GM12891 (cell line): ENCODE measurements at places on chromosomes 4 and X.

DNA sequence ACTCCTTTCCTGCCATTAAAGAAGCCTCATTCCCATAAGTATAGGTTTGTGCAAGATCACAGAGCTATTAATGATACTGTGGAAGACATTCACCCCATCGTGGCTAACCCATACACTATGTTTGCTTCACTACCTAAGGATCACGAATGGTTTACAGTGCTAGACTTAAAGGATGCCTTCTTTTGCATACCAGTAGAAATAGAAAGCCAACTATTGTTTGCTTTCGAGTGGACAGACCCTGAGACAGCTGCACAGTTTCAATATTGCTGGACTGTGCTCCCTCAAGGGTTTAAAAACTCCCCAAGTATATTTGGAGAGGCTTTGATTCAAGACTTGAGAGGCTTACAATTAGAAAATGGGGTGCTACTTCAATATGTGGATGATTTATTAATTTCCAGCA lies 16.0 kb upstream of the PAPSS1 start:
- no peak for DNase-seq

- DNase-seq, result peak; percentile 27
Measured at GRCh38 chr4:121822796-121823504, 733 bp downstream of the CCNA2 start.

GRCh38 chr4:127846061-127846460 lies 34.6 kb upstream of the PLK4 start:
- DNase-seq, result no peak

DNA sequence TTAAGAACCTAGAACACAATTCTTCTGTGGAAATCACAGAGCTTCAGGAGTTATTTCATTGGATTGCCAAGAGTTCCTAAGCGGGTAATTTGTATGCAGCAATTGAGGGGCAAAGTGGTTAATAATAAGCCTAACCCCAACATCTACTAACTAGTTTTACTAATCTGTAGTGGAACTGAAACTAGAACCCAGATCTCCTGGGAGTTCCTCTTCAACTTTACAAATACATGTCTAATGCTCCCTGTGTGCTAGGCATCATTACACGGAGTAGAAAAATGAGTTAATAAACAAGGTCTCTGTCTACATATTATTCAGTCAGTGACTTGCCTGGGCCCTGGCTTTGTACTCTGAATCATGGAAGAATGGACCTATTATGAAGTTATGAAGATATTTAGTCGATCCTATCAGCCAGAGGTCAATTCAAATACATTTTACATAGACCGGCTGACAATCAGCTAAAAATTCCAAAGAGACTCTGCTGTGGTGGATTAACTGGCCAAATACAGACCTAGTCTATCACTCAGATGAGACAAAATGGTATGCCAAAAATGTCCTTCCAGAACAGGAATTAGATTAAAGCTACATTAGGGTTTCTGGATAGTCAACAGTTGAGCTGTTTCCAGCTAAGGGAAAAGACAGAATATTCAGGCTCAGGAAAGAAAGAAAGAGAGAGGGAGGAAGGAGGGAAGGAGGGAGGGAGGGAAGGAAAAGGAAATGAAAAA lies 326.0 kb downstream of the FBXW7 start:
- DNase-seq, result no peak

DNA sequence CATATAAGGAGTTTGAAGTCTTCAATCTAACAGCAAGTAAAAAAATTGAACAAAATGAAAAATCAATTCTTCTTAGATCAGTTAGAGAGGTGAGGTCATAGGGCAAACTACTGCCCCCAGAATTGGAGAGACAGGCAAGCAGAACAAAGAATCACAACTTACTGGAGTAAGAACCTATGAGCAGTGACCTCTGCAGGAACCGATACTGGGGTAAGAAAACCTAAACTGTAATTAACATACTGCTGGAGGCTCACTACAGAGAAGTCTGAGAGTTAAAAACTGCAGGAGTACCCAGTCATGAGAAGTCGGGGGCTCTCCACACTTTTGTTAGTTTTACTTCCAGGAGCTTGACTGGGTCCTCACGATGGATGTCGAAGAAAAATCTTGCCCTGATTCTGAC lies 16.0 kb downstream of the CLDN22 start:
- no peak for DNase-seq

- DNase-seq, result no peak
Measured at GRCh38 chr4:1043651-1044468, 32.4 kb downstream of the FGFRL1 start.

- no peak for DNase-seq
Measured at GRCh38 chrX:29952016-29952415, 263.3 kb upstream of the MAGEB2 start.

GRCh38 chrX:123801901-123802300 lies 58.0 kb upstream of the XIAP start:
- no peak for DNase-seq

DNA sequence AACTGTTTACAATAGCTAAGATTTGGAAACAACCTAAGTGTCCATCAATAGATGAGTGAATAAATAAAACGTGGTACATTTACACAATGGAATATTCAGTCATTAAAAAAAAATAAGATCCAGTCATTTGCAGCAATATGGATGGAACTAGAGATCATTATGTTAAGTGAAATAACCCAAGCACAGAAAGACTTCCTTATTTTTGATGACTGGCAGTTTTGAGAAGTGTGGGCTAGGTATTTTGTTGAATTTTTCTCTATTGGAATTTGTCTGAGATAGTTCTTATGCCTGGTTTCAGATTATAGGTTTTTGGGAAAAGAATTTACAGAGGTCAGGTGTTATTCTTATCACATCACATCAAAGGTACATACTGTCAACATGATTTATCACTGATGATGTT lies 293.8 kb upstream of the ARSJ start:
- DNase-seq, result no peak

DNA sequence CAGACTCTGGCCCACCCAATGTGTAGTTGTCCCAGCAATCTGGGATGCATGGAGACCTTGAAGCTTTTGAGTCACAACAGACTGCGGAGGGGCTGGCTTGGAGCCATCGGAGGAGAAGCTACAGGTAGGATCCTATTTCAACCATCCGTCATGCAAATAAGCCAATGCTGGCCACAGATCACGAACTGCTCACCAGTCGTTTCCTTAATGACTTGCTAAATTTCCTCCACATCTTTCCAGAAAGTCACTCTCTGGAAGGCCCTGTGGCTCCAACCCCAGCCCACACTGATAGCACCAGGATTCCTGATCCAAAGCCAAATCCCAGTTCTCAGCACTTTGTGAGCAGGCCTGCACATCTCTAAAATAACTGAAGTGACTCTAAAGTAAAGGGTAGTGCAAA lies 321.3 kb downstream of the RAB28 start:
- no peak for DNase-seq

DNA sequence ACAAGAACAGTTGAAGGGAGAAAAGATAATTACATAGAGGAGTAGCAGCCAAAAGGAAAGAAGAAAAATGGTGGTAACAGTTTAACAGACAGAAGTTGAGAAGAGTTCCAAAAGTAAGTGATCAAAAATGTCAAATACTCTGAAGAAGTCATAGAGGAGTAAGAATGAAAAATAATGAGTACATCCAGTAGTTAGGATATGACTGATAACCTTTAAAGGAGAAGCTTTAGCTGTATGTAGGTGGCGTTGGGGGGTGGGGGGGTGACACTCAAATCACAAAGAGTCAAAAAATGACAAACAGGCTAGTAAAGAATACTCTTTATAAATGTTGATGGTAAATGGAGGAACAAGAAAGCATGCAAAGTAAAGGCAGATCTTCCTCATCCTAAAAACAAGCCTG lies 40.6 kb downstream of the RAB33A start:
- DNase-seq, result no peak

DNA sequence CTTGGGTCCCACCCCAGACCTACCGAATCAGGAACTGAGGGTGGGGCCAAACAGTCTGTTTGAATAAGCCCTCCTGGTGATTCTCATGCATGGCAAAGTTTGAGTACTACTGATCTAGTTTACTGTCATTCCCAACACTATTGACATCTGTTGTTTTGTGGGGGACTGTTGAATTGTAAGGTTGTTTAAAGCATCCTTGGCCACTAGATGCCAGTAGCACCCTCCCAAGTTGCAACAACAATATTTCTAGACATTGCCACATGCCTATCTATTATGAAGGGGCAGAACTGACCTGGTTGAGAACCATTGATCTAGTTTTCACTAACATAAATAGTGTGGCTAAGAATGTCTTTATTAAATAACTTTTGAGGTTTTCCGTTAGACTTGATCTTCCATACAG lies 15.1 kb downstream of the TAF9B start:
- DNase-seq, result no peak

GRCh38 chr4:74038425-74039314 lies at the start of gene CXCL3:
TSS of gene CXCL3 (minus strand) at chr4:74038689. CDS start at chr4:74038611, 78 bp downstream.
- no peak for DNase-seq

- DNase-seq, result no peak
Measured at GRCh38 chrX:70998411-70999027, 67.6 kb upstream of the SLC7A3 start.

DNA sequence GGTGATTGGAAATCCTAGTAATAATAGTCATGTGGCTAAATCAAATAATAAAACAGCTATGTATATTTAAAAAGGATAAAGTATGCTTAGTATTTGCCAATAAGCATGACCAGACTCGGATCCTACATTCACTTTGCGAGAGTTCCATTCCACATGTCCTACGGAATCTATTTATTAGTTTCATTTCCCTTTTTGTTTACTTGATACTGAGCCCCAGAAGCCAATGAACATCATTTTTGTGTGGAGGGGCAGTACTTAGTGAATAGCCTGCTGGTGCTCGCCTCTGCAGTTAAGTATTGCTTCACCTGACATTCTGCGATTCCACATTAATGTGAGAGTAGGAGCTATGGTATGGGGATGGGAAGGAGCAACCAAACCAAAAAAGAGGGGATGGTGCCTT lies 58.5 kb upstream of the NAP1L5 start:
- no peak for DNase-seq

DNA sequence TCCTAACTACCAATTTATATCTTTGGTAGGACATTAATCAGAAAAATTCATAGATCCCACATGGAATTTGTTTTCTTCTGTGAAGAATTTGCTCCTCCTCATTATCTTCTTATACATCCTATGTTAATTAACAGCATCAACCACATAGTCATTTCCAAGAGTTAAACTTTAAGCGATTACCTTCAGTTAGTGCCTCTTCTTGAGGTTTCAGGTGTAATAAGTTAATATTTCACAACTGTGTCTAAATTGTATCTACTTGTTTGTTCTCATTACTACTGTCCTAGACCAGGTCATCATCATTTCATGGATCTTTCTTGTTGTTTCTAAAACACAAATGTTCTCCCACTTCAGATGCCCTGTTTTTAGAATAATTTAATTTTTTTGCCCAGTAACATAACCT lies 457.9 kb downstream of the FAT4 start:
- no peak for DNase-seq

GRCh38 chr4:108536577-108536976 lies 83.8 kb upstream of the RPL34 start:
- no peak for DNase-seq

DNA sequence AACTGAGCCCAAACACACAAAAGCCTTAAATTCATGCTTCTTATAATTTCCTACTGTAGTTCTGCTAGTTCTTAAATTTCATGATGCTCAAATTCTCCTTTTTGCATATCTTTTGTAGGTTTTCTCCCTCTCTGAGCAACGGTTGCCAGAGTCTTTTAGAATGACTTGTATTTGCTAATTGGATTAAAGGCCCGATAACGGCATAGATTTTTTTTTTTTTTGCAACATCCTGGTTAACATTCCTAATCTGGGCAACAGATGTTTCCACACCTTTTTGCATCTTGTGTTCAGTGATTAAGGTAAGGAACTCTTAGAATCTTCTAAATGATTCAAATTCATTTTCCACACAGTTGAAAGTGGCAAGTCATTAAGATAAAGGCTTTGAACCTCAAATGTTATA lies 66.3 kb upstream of the ADGRG2 start:
- DNase-seq, result no peak

DNA sequence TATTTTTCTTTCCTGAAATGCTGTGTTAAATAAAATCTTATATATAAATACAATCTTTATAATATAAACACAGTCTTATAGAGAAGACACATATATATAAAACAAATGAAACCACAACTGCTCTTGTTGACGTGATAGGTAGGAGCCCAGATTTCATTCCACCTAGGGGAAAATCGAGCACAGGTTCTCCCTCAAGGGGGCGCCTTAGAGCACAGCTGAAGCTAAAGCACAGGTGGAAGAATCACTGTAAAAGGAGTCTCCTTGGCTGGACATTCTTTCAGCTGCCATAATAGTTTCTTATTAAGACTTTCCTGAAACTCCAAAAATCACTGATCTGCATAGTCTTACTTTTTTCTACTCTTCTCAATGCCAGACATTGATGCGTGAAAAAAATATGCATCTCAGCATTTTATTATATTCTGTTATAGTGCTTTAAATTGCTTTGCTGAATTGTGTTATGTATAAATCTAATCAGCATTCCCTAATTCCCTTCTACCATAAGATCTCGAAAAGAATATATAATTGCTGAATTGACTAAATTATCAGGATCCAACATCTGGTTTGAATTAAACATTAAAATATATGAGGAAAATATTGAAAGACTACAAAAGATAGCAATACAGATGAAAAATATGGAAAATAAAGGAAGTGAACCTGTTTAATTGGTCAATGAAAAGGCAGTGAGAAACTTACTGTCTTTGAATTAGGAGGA lies 25.5 kb upstream of the RXFP1 start:
- DNase-seq, result no peak

DNA sequence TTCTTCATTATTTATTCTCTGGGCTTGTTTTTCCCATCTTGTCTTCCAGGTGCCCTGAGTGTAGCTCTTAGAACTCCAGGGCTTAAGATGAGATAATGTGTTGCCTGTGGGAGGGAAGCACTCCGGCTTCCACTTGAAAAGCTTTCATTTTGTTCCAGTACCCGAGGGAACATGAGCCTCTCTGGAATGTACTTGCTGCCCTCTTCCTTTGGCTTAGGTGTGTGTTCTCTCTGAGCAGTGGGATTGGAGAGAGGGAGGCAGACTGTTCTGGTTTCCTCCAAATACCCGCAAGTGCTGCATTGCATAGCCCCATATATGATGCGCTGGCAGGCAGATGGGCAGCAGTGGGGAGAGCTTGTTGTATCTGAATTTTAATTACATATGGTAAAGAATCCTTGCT lies 861 bp upstream of the DTHD1 start:
- no peak for DNase-seq

- DNase-seq, result peak; percentile 66
Measured at GRCh38 chrX:3713225-3713936, at the start of gene PRKX. TSS of gene PRKX (minus strand) at chrX:3713649. CDS start at chrX:3713253, 396 bp downstream.

- DNase-seq, result no peak
Measured at GRCh38 chrX:95435198-95435597, 1249.4 kb upstream of the DIAPH2 start.

- DNase-seq, result no peak
Measured at GRCh38 chr4:177484613-177485021, 42.4 kb upstream of the AGA start.

GRCh38 chrX:153471663-153472280 lies 1.4 kb upstream of the HAUS7 start:
- no peak for DNase-seq

DNA sequence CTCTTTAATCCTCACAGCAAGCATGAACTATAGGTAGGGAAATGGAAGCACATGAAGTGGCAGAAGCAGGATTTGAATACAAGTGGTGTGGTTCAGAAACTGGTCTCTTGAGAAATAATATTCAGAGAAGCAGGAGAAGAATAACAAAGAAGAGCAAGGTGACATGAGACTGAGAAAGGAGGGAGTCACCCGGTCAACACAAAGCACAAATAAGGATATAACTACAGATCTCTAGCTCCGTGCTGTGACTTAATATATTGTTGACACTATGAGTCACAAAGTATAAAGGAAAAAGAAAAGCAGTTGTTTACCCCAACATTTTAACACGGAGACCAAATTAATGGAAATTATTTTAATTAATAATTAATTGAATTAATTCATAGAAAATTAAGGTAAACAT lies 204.5 kb downstream of the CPE start:
- no peak for DNase-seq
